Posterior cingulate gyrus (tissue), 11 donors: ENCODE measurements at places on chromosomes 7 and 10.

DNA sequence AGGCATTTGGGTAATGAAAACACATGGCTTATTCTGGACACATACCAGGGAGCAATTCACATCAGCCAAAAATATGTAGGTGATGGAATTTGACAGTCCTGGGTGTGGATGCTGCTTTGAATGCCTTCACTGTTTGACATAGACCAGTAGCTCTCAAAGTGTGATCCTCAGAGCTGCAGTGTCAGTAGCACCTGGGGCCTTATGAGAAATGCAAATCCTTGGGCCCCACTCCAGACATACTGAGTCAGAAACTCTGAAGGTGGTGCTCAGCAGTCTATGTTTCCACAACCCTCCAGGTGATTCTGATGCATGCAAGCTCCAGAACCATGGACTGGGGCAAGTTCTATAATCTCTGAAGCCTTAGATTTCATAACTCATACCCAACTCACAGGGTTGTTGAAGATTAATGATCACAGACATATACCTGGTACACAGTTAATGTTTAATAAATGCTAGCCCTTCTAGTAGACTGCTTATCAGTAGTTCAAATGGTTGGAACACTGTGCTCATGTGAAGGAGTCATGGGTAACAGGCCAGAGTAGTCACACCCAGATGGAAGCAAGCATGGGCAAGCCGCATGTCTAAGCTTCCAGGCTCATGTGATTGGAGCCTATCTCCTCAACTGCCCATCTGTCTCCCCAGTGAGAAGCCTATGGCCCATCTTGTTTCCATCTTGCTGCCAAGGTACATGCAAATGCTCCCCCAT, 715.7 kb downstream of the GRID1 start:
- DNase-seq = no peak

DNA sequence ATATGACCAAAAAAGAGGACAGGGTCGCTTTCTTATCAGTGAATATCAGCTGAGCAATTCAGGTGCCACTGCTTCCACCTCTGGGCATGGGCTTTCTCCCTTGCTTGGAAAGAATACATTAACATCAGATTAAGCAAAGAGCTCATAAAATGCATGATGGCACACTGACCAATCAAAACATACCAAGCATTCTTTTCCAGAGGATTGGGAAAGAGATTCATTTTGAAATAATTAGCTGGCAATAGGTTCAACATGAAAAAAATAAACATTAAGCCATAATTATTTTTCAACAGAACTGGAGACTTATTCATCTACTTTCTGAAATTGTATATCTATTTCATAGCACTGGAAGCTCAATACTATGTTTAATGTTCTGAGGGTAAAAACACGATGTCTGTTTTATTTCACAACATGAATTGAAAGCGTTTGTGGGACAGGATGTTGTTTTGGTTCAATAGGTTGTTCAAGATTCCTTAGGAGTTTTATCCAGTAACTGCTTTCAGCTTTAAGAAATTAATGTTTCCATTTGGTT, 53.2 kb downstream of the TFAM start:
- no peak for DNase-seq

DNA sequence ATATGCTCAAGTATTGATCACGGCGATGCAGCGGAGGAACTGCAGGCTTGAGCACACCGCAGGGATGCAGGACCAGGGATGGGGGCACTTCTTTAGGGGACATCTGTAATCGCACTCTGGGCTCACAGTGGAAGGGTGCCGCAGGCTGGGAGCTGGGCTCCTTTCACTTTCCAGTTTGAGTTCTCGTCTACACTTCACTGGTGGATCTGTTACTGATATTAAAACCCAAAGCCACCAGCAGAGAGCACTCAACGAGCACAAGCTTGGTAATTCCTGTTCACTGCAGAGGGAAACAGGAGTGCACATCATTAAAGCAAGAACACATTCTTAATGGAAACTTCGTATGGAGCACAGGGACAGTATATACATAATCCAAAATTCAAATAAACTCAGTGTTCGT, 91.3 kb downstream of the PARD3 start:
- DNase-seq = peak; percentile 13

GRCh38 chr10:92405419-92405924, 114.5 kb downstream of the MARCHF5 start:
- DNase-seq = no peak

- no peak for DNase-seq
Observed at GRCh38 chr7:81960026-81960425, 190.2 kb upstream of the HGF start.

DNA sequence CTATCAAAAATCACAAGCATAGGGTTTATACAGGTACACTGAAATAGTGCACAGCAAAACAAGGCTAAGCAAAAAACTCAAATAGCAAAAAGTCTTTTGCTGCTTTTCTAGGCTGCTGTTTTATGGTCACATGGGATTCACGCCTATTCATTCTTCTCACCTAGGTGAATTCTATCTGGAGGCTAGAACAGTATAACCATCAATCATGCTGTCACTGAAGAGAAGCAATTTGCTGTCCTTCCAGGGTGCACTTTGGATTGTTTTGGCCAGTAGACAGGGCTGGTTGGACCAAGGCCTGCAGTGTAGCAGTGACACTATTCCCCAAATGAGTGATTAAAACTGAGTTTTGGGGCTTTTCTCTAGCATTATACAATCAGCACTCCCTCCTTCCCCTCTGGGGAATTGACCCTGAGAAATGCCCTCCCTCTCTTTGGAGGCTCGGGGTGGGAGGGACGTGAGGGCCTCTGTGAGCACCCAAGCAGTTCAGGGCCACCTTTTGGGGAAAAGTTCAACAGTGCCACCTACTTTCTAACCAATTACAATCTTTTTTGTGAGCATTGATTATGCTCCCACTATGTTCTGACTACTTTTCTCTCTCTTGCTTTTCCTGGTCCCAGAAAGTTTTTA, 16.2 kb upstream of the SND1 start:
- no peak for DNase-seq

- no peak for DNase-seq
Observed at GRCh38 chr10:105729428-105729827, 1088.3 kb downstream of the SORCS3 start.

GRCh38 chr10:3173171-3173878, 743 bp upstream of the PITRM1 start:
- DNase-seq = no peak

DNA sequence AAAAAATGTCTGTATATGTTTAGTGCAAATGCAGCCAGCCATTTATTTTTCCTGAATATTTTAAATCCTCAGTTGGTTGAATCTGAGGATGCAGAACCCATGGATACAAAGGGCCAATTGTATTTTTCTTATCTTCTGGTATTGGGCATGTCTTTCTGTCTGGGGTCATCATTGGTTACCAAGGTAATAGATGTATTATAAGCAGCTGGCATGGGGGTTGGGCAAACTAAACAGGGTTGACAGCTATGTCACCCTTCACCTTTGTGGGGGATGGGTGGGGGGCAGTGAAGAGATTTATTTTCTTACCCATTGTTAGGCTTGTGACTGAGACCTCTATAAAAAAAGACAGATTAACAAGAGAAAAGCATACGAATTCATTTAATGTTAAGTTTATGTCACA, 38.8 kb downstream of the CDHR3 start:
- no peak for DNase-seq

GRCh38 chr7:117227091-117227490, 95.8 kb downstream of the WNT2 start:
- no peak for DNase-seq

DNA sequence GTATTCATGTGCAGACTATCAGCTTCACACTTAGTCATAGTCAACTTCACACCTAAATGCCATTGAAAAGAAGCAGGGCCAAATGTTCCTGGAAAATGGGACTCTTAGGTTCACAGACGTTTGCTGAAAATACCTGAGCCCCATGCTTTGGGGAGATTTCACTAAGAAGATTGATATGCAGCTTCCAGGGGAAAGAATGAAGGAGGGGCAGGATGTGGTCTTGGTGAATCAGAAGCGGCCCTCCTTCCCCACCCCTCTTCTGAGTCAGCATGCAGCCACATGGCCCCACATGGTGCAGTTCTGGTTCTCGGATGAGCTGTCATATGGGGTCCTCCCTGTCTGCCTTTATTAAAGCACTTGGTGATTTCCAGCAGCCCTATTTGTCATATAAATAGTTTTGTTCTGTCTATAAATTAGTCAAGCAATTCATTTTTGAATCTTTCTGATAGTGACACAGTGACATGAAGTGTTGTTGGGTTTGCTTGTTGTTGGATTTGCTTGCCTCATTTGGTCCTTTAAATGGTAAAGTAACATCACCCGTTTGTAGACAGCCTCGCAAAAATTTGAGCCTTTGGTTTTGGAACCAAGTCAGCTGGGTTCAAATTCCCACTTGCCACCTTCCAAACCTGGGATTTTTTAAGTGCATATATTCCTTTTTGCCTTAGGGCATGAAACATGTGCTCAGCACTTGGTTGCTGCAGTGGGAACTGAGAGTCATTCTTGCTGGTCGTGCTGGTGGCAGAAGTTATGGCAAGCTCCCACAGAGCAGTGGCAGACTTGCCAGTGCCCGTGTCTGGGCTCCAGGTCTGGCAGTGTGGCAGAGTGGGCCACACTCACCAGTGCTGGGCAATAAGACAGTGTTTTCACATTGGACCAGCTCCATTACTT, 68.1 kb upstream of the CDK6 start:
- DNase-seq = no peak

- no peak for DNase-seq
Observed at GRCh38 chr10:102773986-102774385, 30.2 kb downstream of the WBP1L start.

- DNase-seq = no peak
Observed at GRCh38 chr7:139958599-139959284, 104.0 kb downstream of the PARP12 start.

DNA sequence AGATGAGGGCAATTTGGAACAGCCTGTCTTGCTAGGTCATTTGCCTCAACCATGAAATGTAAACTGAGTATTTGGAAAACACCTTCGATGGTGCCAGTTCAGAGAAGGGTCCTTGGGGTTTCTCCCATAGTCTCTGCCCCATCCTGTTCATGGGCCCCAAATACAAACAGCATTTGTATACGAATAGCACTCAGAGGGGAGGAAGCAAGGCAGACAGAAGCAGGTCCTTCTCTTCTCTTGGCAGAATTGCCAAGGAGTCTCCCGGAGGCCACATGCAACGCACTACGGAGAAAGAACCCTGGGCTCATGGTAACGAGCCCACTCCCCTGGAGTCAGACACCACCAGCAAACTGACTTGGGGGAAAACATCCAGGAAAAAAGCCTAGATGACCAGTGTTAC, 162.1 kb downstream of the RAB11FIP2 start:
- DNase-seq = no peak

GRCh38 chr10:3123571-3124411, 48.8 kb downstream of the PITRM1 start:
- no peak for DNase-seq

DNA sequence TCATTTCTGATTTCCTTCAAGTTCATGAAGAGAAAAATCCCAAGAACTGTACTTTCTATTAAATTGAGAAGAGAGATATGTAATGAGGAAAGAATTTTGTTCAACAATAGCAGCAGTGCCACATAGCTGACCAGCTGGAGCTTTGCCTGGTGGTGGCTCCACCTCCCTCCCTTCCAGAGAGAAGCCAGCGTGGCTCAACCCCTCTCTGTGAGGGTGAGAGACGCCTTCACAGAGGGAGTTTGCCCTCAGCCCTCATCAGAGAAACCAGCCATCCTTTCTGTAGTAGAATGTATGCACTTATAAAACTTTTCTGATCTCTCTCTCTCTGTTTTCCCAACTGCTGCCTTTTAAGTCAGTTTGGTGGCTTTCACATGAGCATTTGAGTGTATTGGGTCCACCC, 20.5 kb upstream of the COL1A2 start:
- DNase-seq = no peak

- no peak for DNase-seq
Observed at GRCh38 chr10:64648915-64649314, 1127.7 kb downstream of the REEP3 start.

GRCh38 chr7:150462413-150462812, 12.0 kb downstream of the GIMAP8 start:
- DNase-seq = no peak

DNA sequence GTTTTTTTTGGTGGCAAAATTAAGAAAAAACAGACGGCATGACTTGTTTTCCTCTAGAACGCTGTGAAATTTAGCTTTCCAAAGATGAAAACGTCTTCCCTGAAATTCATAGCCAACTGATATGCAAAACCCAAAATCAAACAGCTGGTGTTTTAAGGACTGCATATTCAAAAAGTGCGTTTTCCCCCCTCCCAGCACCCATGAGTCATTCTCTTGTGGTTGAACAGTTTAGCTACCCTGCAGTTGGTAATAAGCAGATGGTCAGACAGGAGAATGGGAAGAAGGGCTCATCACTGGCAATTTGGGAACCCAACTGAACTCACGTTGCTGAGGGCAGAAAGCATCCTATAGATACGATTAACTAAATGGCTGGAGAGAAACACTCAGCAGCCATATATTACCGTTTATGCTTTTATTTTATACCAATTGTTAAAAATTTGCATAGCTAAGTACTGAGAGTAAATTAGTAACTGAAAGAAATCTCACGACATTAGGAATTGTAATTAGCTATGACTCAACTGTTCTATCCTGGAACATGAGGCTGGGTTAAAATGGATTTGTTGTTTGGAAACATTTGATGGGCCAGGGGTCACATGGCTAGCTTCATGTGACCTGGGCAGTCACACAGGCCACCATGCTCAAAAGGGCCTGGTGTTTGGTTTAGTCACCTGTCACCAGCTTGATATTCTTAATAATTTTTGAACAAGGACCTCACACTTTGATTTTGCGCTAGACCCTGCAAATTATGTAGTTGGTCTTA, 343.1 kb downstream of the PHTF2 start:
- DNase-seq = peak; percentile 22

- DNase-seq = no peak
Observed at GRCh38 chr7:132148876-132149275, 427.4 kb downstream of the PLXNA4 start.

- peak; percentile 40 for DNase-seq
Observed at GRCh38 chr10:35827783-35828182, 185.7 kb upstream of the FZD8 start.

- DNase-seq = no peak
Observed at GRCh38 chr10:60461688-60462087, 72.0 kb upstream of the ANK3 start.

DNA sequence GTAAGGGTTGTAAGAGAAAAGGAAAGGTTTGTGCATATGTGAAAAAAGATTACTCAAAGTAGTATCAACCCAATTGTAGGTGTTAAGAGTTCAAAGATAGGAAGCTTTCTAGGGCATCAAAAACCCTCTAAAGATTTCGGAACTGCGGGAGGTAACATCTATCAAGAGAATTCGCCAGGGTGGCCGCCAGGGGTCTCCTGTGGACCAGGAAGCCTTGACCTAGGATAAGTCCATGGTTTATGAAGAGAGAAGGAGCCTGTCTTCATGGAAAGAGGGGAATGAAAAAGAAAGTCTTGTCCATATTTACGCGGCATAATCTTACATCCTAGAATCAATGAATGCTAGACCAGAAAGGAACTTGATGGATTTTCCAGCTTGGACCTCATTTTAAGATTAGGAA, 140.7 kb upstream of the CALCR start:
- peak; percentile 7 for DNase-seq

- DNase-seq = no peak
Observed at GRCh38 chr10:119784340-119785067, 58.7 kb downstream of the INPP5F start.
